ENCODE measurements at places on chromosomes 4 and X. TPM values are rescaled to one million over a fixed set of nuclear protein-coding genes. Genes with fewer than 3 reads are reported as not detected.

The NPY1R gene
- not detected for total RNA-seq

The CNKSR2 gene
- 3.1 TPM for total RNA-seq

The DCHS2 gene
- not detected for total RNA-seq

The ADGRG4 gene
- not detected for total RNA-seq

The USP46 gene
- 7.7 TPM for total RNA-seq

The OTUD6A gene
- not detected for total RNA-seq

The XG gene
- total RNA-seq, result not detected

Data from A549 treated with ZK216348 at 1 μM for 4 hours (cell line).